ENCODE measurements at places on chromosomes 6 and 20.

DNA sequence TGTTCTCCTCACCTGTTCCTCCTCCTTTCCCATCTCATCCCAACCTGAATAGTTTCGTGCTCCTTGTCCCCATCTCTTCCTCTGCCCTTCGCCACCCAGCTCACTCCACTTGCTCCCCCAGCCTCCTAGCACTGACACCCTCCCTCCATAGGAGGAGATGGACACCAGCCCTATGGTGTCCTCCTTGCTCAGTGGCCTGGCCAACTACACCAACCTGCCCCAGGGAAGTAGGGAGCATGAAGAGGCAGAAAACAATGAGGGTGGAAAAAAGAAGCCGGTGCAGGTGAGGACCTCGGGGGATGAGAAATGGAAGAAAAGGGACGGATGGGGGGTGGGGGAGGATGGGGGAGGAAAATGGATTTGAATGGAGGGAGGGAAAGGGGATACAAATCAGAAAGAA, 6.2 kb downstream of the SLC12A5 start:
- DNase-seq = no peak

- no peak for DNase-seq
Measured at GRCh38 chr6:18329776-18330175, 57.4 kb upstream of the RNF144B start.

- no peak for DNase-seq
Measured at GRCh38 chr6:72288592-72288991, 333.3 kb upstream of the KCNQ5 start.

DNA sequence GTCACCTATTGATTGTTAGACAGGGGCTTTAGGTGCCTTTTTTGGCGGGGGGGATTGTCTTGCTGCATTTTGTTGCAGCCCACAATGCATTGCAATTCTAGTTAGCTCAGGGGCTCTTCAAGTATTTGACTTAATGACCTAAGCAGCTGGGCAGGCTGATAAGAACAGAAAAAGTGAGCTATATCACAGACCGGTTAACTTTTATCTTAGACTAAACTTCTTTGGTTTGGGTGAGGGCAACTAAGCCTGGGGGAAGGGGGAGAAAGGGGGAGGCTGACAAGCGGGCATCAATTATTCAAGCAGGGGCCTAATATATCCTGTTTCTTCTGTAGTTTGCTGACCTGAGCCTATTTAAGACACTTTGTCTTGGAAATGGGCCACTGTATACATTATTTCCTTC, 66.0 kb upstream of the GPR6 start:
- no peak for DNase-seq

- DNase-seq = no peak
Measured at GRCh38 chr20:19827818-19828217, 69.8 kb downstream of the RIN2 start.

DNA sequence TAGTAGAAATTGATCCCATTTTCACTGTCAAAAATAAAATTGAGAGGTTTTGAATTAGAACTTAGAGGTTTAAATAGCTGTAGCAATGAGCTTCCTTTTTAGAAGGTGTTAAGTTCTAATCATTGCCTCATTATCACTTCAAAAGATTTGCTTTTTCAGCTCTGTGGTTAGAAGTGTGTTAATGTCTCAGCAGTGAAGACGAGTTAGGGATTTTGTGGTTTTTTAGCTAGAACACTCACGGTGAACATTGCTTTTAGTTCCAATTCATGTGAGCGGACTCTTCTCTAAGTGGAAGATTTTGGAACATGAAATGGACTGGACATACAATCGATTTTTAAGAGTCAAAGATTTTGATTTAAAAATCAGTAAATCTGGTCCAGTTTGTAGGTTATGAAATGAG, 12.7 kb upstream of the IFNGR1 start:
- no peak for DNase-seq

- no peak for DNase-seq
Measured at GRCh38 chr20:37081717-37082289, 14.0 kb downstream of the RBL1 start.

DNA sequence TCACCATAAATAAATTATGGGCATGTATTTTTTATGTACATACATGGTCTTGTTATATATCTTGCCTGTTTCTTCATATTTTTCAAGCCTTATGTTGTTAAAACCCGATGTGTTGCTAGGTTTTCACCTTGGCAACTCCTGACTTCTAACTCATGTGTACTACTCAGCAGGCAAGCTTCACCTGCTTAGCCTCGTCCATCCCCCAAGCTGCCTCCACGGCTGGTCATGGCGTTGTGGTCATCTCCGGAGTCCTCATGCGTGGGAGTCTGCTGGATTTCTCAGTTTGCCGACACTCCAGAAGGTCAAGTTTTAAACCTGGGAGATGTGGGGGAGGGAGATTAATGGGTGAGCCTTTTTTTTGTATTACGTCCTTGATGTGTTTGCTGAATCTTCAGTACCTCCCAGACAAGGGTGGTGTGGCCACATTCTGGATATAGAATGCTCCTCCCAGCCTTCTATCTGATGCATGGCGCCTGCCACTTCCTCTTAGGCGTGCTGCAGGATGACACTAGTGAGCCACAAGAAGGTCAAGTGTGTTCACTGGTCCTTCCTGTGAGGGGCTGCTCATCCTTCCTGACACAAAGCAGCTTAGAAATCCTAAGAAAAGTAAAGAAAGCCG, 26.6 kb upstream of the EDN3 start:
- DNase-seq = no peak

- no peak for DNase-seq
Measured at GRCh38 chr6:100768816-100769351, 112.2 kb downstream of the ASCC3 start.

DNA sequence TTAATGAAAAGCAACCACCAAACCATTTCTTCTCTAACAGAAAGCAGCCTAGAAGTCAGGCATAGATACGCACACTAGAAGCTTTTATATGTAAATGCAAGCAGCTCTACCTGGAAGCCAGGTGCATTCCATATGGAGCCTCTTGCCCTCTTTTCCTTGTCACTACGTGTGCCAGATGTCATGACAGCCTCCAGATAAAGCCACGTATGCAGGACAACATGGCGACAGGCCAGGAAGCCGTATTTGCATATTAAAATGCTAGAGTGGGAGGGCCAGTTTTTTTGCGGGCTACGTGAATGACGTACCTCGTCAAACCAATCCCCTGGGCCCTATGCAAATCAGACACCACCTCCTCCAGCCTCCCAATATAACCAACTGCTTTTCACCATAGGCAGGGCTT, 308.1 kb upstream of the SPTLC3 start:
- no peak for DNase-seq

DNA sequence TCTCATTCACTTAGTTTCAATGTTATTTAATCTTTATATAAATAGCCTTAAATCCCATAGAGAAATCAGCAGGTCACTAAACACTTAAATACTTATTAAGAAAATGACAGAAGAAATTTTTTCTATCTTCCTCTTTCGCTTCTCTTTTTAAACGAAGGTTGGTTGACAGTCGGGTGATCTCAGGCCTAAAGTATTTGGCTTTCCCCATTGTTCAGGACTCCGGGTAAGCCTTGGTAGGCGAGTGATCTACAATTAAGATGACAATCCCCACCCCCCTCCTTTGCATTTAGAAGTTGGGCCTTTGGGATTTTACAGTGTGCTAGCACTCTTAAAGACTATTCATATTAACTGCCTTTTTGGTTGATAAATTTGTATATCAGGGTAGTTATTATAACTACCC, 19.7 kb upstream of the UTRN start:
- no peak for DNase-seq

DNA sequence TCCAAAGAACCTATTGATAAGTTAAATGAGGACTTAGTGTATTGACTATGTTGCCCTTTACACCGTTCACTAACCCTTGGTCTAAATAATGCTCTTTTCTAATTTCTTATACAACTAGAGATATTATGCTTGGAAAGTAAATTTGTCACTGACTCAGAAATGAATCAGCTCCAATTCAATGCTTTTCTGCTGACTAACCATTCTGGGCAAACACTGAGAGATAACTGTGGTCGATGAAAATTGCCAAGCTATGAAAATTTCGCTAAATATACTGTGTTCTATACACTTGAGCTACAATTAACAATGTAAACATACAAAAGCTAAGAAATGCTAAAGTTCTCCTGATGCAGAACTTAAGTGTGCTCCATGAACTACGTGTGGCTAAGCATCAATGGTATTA, 23.1 kb upstream of the FBXO9 start:
- no peak for DNase-seq

GRCh38 chr6:26250698-26251044, 114.3 kb upstream of the BTN3A2 start:
- DNase-seq = no peak

- no peak for DNase-seq
Measured at GRCh38 chr20:31972471-31973021, 4.6 kb downstream of the XKR7 start.

DNA sequence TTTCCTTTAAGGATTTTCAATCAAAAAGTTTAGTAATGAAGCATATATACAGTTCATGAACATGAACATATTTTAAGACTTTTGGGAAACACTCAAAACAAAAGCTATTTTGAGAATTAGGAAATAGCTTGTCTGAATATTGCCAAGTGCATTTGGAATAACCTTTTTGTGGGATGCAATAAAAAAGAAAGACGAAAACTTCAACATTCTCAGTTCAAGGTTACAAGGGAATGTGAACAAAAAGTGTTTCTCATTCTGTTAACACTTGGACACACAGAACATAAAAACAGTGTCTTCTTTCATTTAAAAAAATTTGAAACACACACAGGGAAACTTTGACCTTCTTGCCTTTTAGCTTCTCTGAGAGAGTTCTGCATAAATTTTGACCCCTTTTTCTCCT, 72.7 kb upstream of the TCF21 start:
- DNase-seq = no peak

GRCh38 chr6:144305567-144305966, 20.4 kb downstream of the UTRN start:
- DNase-seq = no peak

DNA sequence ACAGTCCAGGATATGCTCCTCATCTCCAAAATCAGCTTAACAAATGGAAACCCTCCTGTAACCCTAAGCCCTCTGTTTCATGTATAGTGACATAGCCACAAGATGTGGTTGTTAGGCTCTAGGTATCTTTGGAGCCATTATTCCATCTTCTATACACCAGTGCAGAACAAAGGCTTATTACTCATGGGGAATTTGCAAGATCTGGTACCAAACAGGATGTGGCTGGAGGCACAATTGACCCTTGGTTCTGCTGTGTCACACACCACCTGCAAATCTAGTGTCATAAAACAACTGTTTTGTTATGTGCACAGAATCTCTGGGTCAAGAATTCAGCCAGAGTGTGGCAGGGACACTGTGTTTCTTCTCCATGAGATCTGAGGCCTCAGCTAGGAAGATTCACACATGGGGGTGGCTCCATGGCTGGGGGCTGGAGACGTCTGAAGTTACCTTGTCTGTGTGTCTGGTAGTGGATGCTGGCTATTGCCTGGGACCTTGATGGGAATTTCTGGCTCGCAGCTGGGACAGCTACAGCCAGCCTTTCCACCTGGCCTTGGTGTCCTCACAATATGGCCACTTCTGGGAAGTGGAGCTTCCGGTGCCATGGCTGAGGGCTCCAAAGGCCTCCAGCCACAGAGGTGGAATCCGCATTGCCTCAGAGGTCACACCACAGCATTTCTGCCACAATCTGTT, 369.9 kb downstream of the CDH26 start:
- no peak for DNase-seq

- DNase-seq = no peak
Measured at GRCh38 chr6:6495851-6496250, 92.7 kb upstream of the LY86 start.

- DNase-seq = no peak
Measured at GRCh38 chr20:57322476-57322875, 7.1 kb upstream of the SPO11 start.

GRCh38 chr6:161292145-161292544, 18.3 kb upstream of the AGPAT4 start:
- DNase-seq = no peak

DNA sequence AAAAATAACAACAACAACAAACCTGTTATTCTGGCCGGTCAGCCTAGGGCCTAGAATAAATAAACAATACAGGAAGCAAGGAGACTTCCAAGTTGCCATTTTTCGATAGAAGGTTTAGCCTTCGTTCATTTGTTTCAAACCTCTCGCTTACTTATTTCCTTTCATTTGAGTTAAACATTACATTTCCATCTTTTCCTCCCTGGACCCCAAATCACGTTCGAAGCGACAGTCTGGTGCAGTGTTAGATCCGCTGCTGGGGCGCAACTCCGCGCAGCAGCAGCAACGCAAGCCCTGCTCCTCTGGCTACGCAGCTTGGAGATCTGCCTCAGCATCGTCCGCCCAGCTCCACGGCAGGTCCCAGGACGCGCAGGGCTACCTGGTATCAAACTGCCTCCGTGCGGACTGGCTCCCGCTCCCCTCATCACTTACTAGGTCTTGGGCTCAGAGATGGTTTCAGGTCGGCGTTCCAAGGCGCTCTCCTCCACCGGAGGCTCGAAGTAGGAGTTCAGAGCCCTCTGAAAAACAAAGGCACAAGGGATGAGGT, 530 bp downstream of the TDP2 start:
- DNase-seq = no peak

DNA sequence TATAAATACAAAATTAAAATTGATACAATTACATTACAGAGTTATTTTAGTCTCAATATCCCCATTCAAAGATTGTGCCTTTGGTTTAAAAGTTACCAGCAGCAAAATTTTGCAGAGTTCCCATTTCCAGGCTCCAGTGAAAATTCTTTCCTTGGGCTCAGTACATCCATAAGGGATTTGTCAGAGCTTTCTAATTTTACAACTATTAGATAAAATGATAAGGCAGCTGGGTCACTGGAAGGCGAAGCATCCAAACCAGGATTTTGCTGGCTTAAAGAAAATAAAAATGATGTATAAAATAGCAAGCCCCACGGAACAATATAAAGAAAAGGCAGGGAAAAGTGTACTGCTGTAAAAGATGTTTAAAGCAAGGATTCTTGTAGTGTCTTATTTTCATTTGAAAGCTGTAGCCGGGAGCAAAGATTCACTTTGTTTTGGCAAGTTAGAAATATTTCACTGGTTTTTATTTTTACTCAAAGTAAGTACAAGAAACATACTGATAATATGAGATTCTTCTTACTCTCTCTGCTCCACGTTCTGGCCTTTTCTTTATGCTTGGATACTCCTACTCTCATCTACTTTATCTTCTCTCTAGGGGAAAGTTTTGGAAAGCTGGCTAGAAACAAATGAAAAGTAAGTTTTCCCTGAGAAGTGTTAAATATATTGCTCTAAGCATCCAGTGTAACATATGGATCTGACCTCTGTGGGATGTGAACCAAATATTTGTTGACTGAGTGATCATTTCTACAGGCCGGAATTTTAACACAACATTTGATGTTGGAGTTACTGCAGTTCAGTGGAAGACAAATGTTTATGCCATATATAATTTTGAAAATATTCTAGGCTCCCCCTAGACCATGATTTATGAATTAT, 488.4 kb downstream of the PHF3 start:
- no peak for DNase-seq

DNA sequence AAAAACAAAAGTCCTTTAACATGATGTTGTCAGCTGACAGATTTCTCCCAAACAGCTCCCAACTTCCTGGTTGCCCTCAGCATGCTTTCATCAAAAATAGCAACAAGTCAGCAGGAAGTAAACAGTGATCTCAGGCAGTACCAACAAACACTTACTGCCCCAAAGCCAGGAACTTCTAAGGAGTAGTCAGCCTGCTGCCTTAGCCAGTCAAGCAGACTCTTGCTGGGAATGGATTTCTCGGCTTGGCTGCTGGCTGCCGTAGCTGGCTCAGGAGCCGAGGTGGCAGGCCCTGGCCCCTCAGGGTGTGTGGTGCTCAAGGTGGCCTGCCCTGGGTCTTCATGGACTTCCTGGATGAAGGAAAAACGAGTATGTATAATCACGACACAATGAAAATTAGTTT, 46.6 kb upstream of the EMILIN3 start:
- DNase-seq = no peak

- DNase-seq = no peak
Measured at GRCh38 chr6:129744201-129744879, 34.4 kb upstream of the ARHGAP18 start.
